Spinal cord (tissue), 10 donors: ENCODE measurements at places on chromosomes 12 and 14. TPM values are rescaled to one million over a fixed set of nuclear protein-coding genes. Genes with fewer than 3 reads are reported as not detected.
A peak's percentile ranks its signal among the peaks of the same experiment; 100 is the strongest.

DNA sequence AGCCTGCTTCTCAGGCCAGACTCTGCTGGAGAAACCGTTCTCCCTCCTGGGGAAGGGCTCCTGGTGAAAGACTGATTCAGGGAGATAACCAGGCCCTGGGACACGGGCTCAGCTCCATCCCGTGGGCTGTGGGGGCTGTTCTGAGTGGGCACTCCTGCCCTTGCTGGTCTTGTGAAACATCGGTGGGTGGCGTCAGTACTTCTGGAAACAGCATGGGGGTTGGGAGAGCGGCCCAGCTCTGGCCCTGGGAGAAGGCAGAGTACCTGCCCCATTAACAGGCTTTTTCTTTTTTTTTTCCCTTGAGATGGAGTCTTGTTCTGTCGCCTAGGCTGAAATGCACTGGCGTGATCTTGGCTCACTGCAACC, 786 bp downstream of the SLC25A47 start:
- no peak overlapping the region for H3K4me3 ChIP-seq
- H3K27ac ChIP-seq: no peak overlapping the region
- no peak for DNase-seq
- no peaks in the 10 kb centered on the region for H3K4me1 ChIP-seq
- H3K36me3 ChIP-seq: peaks cover 1% of the 10 kb centered on the region
- no peaks in the 10 kb centered on the region for H3K27me3 ChIP-seq

GRCh38 chr14:89205137-89205740, 211.8 kb downstream of the FOXN3 start:
- no peak for DNase-seq
- H3K36me3 ChIP-seq: peaks cover 6% of the 10 kb centered on the region
- H3K27ac ChIP-seq: no peak overlapping the region
- no peak overlapping the region for H3K4me3 ChIP-seq
- peaks cover 19% of the 10 kb centered on the region for H3K4me1 ChIP-seq

- no peaks in the 10 kb centered on the region for H3K4me1 ChIP-seq
- H3K27me3 ChIP-seq: no peaks in the 10 kb centered on the region
- H3K36me3 ChIP-seq: no peaks in the 10 kb centered on the region
These were observed 216.2 kb downstream of the BCL11B start for GRCh38 chr14:99055816-99056215.

- H3K4me3 ChIP-seq: no peak overlapping the region
- H3K36me3 ChIP-seq: no peaks in the 10 kb centered on the region
- no peaks in the 10 kb centered on the region for H3K27me3 ChIP-seq
- no peak overlapping the region for H3K27ac ChIP-seq
These were observed 165.3 kb downstream of the ALX1 start for GRCh38 chr12:85445060-85445938.

DNA sequence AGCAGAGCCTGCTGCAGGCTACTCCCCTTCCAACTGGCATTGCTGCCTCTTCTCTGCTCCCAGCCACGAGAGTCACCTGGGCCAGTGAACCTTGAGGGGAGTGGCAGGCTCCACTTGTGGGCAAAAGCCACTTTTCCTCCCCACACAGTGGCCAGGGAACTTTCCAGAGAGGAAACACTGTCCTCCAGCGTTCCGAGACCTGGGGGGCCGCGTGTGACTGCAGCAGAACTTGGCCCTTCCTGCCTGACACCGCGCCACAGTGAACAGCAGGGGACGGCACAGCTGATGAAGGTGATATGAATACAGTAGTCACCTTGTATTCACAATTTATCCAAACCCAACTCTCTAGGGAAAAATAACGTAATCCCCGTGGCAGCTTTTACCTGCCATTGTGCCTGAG, 114.9 kb downstream of the PIWIL1 start:
- peaks cover 13% of the 10 kb centered on the region for H3K4me1 ChIP-seq
- H3K36me3 ChIP-seq: peaks cover 69% of the 10 kb centered on the region
- DNase-seq: no peak
- H3K27ac ChIP-seq: no peak overlapping the region
- H3K4me3 ChIP-seq: no peak overlapping the region

DNA sequence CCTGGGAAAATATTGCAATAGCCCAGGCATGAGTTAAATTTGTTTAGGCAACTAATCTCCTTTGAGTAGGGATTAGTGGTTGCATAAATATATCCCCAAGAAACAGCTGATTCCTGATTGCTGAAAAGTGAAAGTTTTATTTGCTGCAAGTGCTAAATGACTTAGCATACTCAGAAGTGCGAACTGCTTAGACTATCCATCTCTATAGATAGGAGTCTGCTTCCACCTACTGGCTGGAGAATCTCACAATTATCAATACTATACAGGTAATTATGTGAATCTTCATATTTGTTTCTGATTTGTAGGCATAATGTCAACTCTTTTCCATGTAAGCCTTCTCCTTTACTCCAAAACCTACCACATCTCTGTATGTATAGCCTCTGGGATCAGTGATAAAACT, 12.0 kb upstream of the SLCO1B3 start:
- no peak overlapping the region for H3K27ac ChIP-seq
- peak; percentile 32 for DNase-seq

DNA sequence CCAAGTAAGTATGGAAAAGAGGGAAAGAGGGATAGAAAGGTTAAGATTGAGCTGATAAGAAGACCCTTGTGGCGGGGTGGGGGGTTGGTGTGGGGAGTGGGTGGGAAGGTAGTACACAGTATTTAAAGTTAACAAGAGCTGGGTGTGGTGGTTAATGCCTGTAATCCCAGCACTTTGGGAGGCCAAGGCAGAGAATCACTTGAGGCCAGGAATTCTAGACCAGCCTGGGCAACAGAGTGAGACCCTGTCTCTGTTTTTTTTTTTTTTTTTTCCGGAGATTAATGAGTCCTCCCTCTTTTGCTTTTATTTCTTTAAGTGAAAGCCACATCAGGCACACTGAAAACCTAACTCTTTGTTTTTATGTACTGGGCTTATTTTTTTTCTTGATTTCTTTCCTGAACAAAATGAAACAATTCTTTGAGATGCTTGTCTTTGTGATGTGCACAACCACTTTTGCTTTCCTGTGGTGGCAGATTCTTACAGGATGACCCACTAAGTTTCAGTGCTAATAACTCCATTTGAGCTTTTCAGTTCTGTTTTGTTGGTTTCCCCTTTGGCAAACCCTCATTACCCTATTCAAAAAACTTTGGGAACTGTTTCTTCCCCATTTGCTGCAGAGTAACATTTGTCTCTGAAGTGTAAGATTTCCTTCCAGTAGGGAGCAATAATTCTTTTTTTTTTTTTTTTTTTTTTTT, 54.8 kb downstream of the WNK1 start:
- DNase-seq: peak; percentile 13
- H3K4me3 ChIP-seq: no peak overlapping the region
- H3K27me3 ChIP-seq: no peaks in the 10 kb centered on the region
- H3K27ac ChIP-seq: no peak overlapping the region

GRCh38 chr14:68510201-68511128, 282.4 kb downstream of the ZFP36L1 start:
- H3K27ac ChIP-seq: peak overlapping the region; percentile 80
- H3K4me1 ChIP-seq: peaks cover 35% of the 10 kb centered on the region
- no peak for DNase-seq
- no peaks in the 10 kb centered on the region for H3K36me3 ChIP-seq
- H3K27me3 ChIP-seq: no peaks in the 10 kb centered on the region
- no peak overlapping the region for H3K4me3 ChIP-seq

DNA sequence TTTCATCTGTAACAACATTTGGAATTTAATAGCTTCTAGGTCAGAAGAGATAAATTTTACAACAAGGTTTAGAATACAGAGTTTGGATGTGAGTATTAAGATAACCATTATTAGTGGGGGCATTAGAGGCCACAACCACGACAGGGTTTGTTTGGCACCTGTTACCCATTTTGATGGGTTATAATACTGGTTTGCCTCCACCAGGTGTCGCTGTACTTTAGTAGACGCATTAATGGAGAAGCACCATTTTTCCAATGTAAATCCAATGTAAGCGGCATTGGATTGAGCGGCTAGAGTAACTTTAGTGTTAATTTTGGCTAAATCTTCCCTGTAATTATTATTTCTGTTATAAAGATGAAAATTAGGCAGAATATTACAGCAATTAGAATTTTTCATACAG, 136.2 kb downstream of the SLCO1B3 start:
- H3K4me3 ChIP-seq: no peak overlapping the region
- DNase-seq: no peak
- H3K4me1 ChIP-seq: no peaks in the 10 kb centered on the region
- H3K36me3 ChIP-seq: no peaks in the 10 kb centered on the region
- no peak overlapping the region for H3K27ac ChIP-seq

GRCh38 chr12:68425998-68426397, 93.8 kb upstream of the MDM1 start:
- no peaks in the 10 kb centered on the region for H3K4me1 ChIP-seq
- H3K4me3 ChIP-seq: no peak overlapping the region
- no peaks in the 10 kb centered on the region for H3K36me3 ChIP-seq
- no peak for DNase-seq
- H3K27me3 ChIP-seq: no peaks in the 10 kb centered on the region

- no peaks in the 10 kb centered on the region for H3K27me3 ChIP-seq
- no peak for DNase-seq
- H3K27ac ChIP-seq: no peak overlapping the region
- no peak overlapping the region for H3K4me3 ChIP-seq
These were observed 1182.7 kb downstream of the AACS start for GRCh38 chr12:126247936-126248335.

DNA sequence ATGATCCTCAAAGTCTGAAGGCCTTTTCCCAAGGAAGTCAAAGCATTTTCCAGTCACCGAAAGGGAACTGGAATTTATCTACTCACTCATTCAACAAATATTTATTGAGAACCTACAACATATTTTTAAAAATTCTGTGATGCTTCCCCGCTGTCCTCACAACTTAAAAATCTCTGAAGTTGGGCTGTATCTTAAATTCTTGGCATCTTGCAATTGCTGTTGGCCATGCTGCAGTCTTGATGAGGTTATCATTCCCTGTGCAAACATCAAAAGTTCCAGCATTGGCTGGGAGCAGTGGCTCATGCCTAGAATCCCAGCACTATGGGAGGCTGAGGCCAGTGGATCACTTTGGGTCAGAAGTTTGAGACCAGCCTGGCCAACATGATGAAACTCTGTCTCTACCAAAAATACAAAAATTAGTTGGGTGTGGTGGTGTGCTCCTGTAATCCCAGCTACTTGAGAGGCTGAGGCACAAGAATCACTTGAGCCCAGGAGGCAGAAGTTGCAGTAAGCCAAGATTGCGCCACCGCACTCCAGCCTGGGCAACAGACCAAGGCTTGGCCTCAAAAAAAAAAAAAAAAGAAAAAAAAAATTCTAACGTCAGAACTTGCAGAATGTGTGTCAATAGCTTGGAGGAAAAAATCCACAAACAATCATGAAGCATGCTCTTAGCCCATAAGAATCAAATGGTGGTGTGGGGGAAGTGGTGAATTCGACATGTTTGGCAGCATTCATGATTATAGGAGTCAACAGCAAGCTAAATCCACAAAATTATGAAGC, 34.9 kb downstream of the CCDC177 start:
- H3K27me3 ChIP-seq: no peaks in the 10 kb centered on the region
- peaks cover 8% of the 10 kb centered on the region for H3K4me1 ChIP-seq

DNA sequence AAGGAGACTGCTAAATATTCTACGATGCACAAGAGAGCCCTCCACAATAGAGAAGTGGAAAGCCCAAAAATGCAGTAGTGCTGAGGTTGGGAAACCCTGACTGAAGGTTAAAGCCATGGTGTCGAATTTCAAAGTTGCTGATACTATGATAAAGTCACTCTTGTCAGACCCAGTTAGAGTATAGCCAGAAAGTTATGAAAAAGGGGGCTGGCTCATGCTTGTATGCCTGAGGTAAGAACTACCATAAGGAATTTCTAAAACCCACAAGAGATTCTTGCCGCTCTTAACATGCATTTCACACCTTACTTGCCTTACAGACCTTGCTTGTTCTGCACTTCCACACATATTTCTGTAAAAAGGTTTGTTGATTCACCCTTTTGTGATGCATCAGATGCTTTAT, 184.6 kb downstream of the SLC6A15 start:
- no peak overlapping the region for H3K27ac ChIP-seq
- no peaks in the 10 kb centered on the region for H3K27me3 ChIP-seq
- no peaks in the 10 kb centered on the region for H3K36me3 ChIP-seq
- H3K4me3 ChIP-seq: no peak overlapping the region
- no peak for DNase-seq

GRCh38 chr12:55073043-55074022, 52.9 kb upstream of the OR9K2 start:
- H3K27ac ChIP-seq: no peak overlapping the region
- H3K4me3 ChIP-seq: no peak overlapping the region
- peak; percentile 47 for DNase-seq
- H3K4me1 ChIP-seq: no peaks in the 10 kb centered on the region

GRCh38 chr14:99131632-99132271, 140.2 kb downstream of the BCL11B start:
- no peaks in the 10 kb centered on the region for H3K27me3 ChIP-seq
- no peaks in the 10 kb centered on the region for H3K4me1 ChIP-seq
- H3K36me3 ChIP-seq: no peaks in the 10 kb centered on the region
- no peak overlapping the region for H3K27ac ChIP-seq
- H3K4me3 ChIP-seq: no peak overlapping the region

DNA sequence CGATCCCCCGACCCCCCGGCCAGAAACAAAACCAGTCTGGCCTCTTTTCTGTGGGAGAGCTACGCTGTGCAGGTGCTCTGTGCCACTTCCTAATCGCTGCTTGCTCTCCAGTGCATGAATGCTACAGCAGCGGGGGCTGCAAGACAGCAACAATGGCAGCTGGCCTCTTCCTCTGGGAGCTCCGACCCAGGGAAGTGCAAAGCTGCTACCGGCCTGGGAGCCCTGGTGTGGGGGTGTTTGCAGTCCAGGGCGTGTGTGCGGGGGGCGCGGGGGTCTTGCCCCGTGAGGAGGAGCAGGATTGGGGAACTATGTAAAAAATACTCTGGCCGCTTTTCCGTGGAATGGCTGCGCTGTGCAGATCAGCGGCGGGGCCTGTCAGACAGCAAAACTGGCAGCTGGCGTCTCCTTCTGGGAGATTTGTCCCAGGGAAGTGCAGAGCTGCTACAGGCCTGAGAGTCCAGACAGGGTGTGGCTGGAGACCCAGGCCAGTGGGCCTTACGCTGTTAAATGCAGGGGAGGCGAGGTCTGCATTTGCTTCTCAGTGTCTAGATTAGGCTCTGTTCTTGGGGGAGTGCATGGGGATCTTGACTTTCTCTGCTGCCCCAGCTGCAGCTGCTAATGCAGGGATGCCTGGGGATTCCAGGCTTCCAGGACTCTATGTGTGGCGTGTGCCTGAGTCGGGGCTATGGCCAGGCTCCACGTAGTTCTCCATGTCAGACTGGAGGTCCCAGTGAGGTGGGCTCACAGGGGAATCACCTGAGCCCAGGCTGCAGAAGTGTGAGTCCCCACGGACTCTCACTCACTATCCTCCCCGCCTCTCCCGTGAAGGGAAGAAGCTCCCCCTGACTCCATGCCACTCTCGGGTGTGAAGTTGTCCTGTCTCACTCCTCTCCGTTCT, 344.5 kb downstream of the AEBP2 start:
- no peak for DNase-seq
- H3K4me3 ChIP-seq: no peak overlapping the region
- no peaks in the 10 kb centered on the region for H3K36me3 ChIP-seq
- peaks cover 7% of the 10 kb centered on the region for H3K4me1 ChIP-seq

GRCh38 chr14:104702673-104703072, 13.3 kb downstream of the INF2 start:
- no peak overlapping the region for H3K4me3 ChIP-seq
- no peak for DNase-seq

EIF2S1 gene
- total RNA-seq: 93.1 TPM

TMEM30B gene
- total RNA-seq: 11.8 TPM

OLR1 gene
- total RNA-seq: 27.2 TPM

GPHB5 gene
- not detected for total RNA-seq

TAS2R9 gene
- total RNA-seq: 1.4 TPM

MIPOL1 gene
- total RNA-seq: 19.6 TPM

ARG2 gene
- 20.3 TPM for total RNA-seq

DDN gene
- 0.79 TPM for total RNA-seq

TOMM20L gene
- not detected for total RNA-seq

SLC7A7 gene
- 8.8 TPM for total RNA-seq

SLC41A2 gene
- 39.7 TPM for total RNA-seq

STAC3 gene
- 1.7 TPM for total RNA-seq

GLIPR1L2 gene
- 3.9 TPM for total RNA-seq

ALDH1L2 gene
- 13.2 TPM for total RNA-seq

PLXNC1 gene
- total RNA-seq: 53.3 TPM

WDR89 gene
- total RNA-seq: 22.6 TPM
